ENCODE measurements at places on chromosomes 12 and 14. TPM values are rescaled to one million over a fixed set of nuclear protein-coding genes. Genes with fewer than 3 reads are reported as not detected.
A peak's percentile ranks its signal among the peaks of the same experiment; 100 is the strongest.

DNA sequence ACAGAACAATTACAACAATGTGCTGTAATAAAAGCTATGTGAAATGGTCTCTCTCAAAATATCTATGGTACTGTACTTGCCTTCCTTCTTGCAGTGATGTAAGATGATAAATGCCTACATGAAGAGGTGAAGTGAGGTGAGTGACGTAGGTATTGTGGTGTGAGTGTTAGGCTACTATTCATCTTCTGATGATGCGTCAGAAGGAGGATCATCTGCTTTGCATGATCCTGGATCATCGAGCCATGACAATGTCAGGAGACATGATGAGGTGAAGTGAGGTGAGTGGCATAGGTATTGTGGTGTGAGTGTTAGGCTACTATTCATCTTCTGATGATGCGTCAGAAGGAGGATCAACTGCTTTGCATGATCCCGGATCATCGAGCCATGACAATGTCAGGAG is 105.8 kb downstream of the KCNC2 start:
- no peak for ATAC-seq

MYF5 gene
- total RNA-seq = 0.11 TPM

PLBD2 gene
- 9.1 TPM for total RNA-seq

DNA sequence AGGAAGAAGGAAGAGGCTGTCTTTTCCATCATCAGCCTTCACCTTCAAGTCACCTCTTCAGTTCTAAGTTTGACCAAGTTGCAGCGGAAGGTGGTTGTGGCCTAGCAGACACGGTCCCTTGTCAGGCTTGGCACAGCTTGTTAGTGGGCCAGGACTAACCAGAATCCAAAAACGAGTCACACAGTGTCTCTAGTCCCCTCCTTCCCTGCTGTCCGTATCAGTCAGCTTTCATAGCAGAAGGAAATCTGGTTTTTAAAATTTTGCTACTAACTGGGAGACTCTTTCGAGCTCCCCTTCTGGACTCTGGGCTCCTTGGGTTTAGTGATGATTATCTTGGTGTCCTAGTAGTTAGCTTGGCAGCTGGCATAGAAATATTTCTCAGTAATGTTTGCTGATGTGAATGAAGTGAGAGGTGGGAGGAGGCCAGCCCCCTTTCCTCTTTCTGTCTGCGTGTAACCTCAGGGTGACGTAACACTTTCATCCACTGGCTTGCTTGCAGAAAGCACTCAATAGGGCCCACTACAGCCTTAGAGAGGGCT is 3.8 kb downstream of the ETV6 start:
- ATAC-seq = no peak

DNA sequence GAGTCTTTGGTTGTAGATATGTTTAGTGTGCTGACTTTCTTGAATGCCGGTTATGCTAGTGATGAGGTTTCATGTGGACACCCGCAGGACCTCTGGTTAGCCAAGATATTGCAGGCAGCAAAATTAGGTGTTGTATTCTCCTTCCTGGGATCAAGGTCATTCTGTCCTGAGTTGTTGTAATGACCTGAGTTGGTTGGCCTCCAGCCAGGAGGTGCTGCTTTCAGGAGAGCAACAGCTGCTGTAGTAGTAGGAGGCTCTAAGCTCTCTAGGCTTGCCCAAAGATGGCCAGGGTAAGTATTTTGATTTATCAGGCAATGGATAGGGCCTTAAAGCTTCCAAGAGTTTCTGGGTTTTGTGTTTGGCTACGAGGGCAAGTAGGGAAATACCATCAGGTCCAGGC is 56.0 kb upstream of the BDKRB2 start:
- no peak for ATAC-seq

DNA sequence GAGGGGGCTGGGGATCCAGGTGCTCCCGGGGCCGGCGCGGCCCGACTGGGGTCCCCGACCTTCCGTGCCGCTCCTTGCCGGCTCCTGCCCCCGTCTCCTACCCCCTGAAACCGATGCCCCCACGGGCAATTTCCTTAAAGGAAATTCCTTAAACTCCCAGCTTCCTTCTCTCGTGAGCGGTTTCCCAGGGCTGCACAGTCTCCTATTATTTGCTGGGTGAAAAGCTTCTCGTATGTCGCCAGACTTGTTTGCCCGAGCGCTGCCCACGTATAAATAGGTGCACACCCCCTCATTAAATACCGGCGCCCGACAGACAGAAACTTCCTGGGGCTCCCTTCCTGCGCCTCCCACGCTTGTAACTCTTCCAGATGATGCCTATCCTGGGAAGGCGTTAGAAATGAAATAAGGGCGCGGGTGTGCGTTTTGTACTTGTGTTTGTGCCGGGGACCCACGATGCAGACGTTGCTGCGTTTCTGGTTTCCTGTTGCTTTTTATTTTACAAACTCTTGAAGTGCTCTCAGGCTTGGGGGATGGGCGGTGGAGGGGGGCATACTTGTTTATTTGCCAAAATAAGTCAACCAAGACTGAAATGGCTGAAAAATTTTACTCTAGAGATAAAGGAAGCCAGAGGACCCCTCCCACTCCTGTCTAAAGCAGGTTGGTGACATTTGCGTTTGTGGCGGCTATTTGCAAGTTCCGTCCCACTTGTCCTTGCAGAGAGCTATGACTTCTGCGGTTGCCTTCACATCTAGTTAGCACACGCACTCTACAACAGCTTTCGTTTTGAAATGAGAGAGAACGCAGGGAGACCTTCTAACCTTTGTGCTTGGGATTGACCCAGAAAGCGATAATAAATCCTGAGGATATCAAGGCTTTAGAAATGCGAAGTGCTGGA is 1.0 kb downstream of the HIP1R start:
- peak; percentile 4 for ATAC-seq

DNA sequence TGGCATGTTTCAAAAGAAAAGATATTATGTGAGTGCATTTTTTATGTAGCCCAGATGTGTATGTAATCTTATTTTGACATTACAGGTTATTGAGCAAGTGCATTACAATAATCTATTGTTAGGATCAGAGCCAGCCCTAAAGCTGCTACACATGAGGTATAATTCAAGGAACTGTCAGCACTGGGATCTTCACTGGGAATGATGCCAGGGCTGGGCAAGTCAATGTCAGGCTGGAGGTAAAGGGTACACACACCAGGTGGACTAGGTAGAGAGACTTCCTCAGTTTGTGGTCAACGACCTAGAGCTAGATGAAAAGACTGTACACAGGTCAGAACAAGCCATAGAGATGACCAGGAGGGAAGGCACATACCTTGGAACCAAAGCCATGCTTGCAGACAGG is 15.4 kb downstream of the TRIM9 start:
- peak; percentile 33 for ATAC-seq

DNA sequence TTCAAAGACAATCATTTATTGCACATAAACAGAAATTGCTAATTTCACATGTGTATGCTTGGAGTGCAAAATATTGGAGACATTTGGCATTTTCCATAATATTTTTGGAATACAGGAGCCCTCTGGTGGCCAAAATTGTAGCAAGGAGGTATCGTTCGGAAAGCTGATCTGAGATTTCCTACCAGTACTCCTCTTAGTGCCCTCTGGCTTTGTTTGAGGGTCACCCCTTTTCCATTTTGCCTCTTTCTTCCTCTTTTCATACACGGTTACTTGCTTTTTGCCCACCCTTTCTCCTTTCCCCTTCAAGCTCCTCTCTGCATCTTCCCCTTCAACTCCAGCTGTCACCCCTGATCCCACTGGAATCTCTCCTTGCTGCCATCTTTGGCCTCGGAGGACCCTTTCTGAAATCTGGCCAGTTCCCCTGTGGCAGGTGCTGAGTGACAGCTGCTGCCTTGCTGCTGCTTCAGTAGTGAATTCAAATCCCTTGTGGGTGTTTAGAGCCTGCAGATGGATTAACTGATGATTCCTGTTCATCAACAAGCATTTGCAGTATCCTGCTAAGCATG is 164.6 kb upstream of the PARP11 start:
- ATAC-seq = peak; percentile 22

CLEC9A gene
- not detected for total RNA-seq

- no peak for ATAC-seq
Observed at GRCh38 chr14:80446356-80446755, 235.1 kb upstream of the DIO2 start.

GRCh38 chr12:74365178-74365964 is 172.3 kb upstream of the ATXN7L3B start:
- ATAC-seq = no peak

- ATAC-seq = no peak
Observed at GRCh38 chr12:106233011-106233410, 14.8 kb downstream of the CKAP4 start.

SLC2A3 gene
- total RNA-seq = 26.3 TPM

GRCh38 chr12:7289743-7290142 is 14.1 kb upstream of the ACSM4 start:
- ATAC-seq = no peak

DNA sequence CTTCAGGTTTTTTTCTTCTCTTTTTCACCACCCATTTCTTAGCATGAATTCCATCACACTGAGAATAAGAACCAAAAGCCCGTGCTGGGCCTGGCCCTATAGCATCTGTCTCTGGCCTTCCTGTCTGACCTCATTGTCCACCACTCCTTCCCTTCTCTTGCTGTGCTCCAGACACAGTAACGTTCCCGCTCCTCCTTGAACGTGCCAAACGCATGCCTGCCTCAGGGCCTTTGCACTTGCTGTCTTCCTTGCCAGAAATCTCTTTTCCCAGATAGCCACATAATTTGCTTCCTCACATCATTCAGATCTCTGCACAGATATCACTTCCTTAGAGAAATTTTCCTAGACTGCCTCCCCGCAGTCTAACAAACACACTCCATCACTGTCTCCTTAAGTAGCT is 119.6 kb upstream of the CPSF6 start:
- no peak for ATAC-seq

GPR84 gene
- total RNA-seq = 0.32 TPM

- ATAC-seq = peak; percentile 24
Observed at GRCh38 chr14:99537399-99537798, 56.2 kb downstream of the CCNK start.

CYP27B1 gene
- total RNA-seq = 2.2 TPM

DNA sequence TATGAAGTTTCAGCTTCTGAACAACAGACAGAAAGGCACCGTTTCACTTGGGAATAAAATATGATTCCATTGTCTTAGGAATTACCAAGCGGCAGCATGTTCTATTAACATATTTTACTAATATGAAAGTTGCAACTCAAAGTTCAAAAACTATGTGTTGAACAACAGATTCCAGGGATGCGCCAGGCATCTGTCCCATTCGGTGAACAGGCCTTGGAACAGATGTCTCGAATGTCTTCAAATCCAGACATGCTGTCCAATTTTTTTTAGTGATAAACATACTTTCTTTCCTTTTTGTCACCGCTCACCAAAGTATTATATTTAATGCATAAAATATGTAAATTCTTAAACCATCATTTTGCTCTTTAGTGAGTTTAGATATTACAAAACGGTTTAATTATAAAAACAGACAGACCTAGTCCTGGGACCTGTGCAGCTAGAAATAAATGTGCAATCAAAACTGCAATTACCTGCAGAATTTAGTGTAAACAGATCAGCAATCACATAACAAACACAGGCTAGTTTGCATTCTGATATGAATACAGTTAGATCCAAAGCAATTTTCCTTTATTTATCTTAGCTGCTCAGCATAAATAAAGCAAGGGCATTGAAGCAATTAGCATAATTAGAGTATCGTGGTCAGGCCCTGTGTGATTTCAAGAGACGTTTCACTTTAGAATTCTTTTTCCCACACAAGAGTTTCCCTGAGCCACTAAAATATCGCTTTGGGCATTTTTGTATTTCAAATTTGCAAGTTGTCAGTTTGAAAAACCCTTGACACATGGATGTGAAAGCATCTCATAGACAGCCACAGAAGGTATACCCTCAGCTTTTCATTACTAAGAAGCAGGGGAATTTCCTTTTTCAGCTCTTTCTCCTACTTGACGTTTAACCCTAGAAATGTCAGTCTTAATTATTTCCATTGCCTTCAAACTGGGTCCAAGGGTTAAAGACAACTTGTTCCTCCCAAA is 420.8 kb downstream of the EGLN3 start:
- ATAC-seq = no peak

SCFD1 gene
- 76.0 TPM for total RNA-seq

GRCh38 chr14:101254805-101255764 is 306.2 kb upstream of the DIO3 start:
- ATAC-seq = peak; percentile 97

- ATAC-seq = no peak
Observed at GRCh38 chr12:17278946-17279345, 673.0 kb upstream of the LMO3 start.

TAS2R7 gene
- total RNA-seq = not detected

ZDHHC22 gene
- total RNA-seq = 15.6 TPM

P3H3 gene
- total RNA-seq = 18.4 TPM

- no peak for ATAC-seq
Observed at GRCh38 chr12:110731479-110731878, 11.2 kb downstream of the PPP1CC start.

DHH gene
- total RNA-seq = 0.09 TPM

RERG gene
- total RNA-seq = 1.9 TPM

- ATAC-seq = no peak
Observed at GRCh38 chr12:103524238-103524875, 28.6 kb upstream of the C12orf42 start.

DNA sequence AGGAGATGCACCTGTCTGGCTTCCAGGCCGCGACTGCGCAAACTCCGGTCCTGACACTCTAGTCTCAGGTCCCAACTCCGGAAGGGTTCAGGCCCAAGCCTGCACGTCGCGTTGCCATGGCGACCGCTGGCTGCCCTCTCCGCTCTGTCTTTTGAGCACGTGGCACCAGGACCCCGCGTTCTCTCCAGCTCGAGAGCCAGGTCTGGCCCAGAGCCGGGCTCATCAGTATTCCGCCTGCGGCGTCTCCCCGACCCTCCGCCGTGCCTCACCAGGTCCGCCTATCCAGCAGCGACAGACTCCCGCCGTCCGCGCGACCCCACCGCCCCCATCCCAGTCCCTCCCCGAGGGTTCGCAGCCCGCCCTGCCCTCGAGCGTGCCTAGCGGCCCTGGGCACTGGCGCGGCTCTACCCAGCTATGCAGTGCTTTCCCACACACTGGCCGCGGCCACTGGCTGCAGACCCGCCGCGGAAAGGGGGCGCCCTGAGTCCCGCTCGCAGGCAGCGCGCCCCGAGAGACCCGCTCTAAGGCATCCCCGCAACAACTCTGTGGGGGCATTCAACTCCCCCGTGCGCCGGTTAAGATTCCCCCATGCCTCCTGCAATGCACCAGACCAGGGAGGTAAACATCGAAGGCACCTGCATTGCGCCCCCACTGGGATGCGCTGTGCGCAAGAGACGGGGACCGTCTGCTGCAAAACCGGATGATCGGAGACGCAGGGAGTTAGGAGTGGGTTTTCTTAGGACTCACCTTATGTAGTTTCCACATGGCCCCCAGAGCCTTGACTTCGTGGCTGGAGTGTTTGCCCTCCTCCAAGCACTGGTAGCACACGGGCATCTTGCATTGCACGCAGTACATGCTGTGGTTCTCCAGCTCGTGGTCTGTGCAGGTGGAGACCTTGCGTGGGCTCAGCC is 1.3 kb downstream of the TRIM9 start:
- ATAC-seq = peak; percentile 7

CLEC1B gene
- total RNA-seq = not detected
